ENCODE measurements at places on chromosomes 7 and 10.

DNA sequence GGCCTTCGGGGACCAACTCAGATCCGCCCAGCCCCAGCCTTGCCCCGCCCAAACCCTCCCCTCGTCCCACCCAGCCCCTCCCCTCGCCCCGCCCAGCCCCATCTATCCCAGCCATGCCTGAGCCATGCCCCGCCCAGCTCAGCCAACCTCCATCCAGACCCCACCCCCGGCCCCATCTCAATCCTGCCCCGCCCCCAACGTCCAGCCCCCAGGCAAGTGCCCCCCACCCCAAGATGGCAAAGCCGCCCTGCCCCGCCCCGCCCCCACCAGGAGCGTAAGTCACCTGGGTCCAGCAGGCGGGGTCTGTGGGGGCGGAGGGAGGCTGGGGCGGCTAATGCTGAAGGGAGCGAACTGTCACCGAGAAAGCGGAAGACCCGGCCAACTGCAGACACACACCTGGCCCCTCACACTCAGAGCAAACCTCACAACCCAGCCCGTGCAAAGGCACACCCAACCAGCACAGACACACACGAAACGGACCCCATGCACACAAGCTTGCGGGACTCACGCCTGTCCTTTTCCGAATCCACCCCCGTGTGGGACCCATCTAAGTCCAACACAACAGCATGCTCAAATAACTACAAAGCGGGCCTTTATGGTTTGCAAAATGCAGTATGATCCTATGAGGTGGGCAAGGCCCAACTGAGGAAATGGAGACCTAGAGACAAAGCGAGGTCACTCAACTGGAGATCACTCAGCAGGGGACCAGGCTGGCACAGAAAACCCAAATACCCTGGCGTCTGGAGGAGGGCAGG lies 11.5 kb upstream of the OGA start:
- DNase-seq: peak; percentile 95

DNA sequence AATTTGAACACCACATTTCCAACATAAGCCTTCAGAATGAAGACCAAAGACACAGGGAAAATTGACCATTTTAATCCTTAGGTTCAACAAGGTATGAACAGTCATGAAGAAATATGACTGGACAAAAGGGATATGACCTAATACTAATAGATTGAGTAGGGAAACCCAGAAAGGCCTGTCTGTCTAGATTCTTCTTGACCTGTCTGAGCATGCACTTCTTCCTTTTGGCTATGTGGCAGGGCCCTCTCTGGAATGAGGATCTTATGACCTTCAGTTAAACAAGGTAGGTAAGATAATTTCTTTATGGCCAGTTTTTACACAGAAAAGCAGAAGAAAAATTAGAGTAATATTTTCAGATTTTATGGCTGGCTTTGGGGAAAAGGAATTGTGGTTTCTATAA lies 3.0 kb upstream of the PHYHIPL start:
- DNase-seq: no peak

- no peak for DNase-seq
These were observed 3.6 kb upstream of the ZEB1 start for GRCh38 chr10:31315453-31315852.

GRCh38 chr7:1539181-1539881 lies 8.8 kb downstream of the MAFK start:
- no peak for DNase-seq

GRCh38 chr7:135380351-135380750 lies 129.6 kb downstream of the CNOT4 start:
- DNase-seq: no peak

- DNase-seq: no peak
These were observed 171.4 kb downstream of the ARID5B start for GRCh38 chr10:62072901-62073300.

DNA sequence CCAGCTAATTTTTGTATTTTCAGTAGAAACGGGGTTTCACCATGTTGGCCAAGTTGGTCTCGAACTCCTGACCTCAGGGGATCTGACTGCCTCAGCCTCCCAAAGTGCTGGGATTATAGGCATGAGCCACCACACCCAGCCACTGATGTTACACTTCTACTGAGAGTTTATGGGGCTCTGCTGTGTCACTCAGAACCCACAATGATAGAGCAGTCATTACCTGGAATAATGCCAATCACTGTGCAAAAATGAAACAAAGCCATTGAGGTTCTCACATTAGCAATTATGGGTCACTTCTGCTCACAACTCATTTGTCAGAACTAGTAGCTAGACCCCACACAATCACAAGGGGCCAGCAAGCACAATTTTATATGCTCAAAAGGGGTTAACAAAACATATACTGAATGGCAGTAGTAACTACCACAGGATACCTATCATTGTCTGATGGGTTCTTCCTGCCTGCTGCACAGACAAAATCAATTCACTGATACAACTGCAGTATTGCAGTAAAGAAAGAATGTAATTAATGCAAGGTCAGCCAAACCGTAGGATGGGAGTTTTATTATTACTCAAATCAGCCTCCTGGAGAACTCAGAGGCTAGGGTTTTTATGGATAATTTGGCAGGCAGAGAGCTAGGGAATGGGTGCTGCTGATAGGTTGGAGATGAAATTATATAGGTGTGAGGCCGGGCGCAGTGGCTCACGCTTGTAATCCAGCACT lies 72.1 kb upstream of the TRIM24 start:
- DNase-seq: no peak

DNA sequence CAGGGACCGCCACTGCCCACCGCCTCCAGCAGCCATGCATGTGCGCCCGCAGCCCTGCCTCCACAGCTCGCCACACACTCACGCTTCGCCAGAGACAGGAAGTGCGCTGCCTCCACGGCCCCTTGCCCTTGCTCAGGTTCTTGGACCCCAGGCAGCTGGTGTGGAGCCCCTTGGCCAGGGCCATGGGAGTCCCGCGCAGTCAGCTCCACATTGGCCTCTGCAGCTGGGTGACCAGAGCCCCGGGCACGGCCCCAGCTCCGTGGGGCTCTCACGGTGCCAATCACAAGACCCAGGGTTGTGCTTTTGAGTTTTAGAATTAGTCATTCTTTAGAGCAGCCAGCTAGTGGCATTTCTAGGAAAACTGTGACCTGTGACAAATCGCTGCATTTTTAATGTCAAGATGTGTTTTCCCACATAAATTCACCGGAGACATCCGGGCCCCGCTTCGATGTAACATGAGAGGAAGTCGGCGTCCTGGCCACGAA lies 4.3 kb upstream of the UTF1 start:
- DNase-seq: no peak

DNA sequence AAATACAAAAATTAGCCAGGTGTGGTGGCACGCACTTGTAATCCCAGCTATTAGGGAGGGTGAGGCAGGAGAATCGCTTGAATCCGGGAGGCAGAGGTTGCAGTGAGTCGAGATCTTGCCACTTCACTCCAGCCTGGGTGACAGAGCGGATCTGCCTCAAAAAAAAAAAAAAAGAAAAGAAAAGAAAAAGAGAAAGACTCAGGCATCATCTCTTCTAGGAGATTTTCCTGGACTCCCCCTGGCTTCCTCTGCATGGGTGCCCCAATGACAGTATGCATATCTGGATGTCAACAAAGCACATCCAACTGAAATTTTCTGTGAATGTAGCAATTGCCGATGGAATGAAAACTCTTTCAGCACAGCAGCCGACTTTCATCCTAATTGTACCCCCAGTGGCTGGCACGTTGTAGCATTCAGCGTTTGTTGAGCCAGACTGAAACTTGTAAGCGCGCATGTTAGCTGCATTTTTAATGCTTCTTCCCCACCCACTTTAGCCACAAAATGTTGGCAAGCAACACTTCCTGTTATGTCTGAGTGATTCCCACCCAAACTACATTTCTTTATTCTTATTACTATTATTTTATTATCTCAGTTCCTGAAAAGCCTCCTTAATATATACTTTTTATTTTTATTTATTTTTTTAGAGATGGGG lies 70.2 kb downstream of the PRTFDC1 start:
- DNase-seq: no peak

DNA sequence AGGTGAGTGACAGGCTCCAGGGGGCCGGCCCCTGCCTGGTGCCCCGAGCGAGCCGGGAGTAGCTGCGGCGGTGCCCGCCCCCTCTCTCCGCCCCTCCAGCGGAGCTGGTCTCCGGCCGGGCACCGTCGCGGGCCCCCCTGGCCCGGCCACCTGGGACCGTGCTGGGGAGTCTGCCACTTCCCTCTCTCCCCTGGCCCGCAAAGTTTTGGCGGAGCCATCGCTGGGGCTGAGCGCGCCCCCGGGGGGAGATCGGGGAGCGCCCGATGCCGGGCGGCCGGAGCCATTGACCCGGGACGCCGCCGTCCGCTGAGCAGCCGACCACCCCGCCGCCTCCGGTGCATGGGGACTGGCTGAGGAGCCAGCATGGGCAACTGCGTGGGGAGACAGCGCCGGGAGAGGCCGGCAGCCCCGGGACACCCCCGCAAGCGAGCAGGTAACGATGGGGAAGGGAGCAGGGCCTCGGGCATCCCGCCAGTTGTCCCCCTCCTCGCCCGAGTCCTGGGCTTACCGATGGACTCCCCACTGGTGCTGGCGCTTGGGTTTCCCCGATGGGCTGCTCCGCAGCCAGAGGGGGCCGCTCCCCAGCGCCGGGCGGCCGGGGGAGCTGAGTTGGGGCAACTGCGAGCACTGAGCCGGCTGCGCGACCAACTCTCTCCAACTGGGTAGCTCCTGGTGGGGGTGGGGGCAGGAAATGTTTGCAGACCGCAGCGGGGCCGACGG lies at the start of gene UBTD1:
Gene UBTD1, plus strand, starts transcription at position 84 of the 720 bp plus-strand sequence. Its CDS starts 280 bp downstream, at position 364.
- DNase-seq: peak; percentile 56

DNA sequence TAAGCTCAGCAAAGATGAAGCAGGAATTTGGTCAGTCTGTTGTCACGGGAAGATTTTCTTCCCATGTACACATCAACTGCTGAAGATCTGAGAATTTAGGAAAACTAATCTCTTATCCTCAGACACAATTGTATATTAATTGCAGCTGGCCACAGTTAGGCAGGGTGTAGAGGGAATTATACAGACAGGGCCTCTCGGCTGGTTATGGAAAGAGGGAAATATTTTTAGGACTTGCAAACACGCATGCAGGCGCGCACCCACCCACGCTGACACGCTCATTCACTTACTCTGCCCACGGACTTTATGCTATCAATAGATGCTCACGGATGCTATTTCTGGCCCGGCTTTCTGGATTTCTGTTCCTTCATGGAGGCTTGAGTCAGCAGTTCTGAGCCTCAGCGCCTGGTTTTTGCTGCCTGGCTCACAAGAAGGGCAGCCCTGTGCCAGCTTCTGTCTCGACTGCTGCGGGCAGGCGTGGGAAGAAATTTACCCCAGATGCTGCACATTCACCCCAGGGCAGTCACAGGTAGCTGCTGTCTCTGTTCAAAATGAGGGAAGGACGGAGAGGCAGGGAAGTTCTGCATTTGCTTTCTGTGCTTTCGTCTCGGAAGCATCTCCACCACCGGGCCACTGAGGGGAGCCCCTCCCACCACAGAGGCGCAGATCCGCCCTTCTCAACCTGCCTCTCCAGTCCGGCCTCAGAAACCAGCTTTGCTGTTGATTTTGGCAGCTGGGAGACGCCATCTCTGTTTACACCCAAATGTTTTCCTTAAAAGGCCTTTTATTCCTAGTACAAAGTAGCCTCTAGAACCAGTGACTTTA lies 116.3 kb upstream of the BTBD16 start:
- no peak for DNase-seq

GRCh38 chr10:120749856-120750566 lies 101.2 kb upstream of the WDR11 start:
- DNase-seq: no peak

DNA sequence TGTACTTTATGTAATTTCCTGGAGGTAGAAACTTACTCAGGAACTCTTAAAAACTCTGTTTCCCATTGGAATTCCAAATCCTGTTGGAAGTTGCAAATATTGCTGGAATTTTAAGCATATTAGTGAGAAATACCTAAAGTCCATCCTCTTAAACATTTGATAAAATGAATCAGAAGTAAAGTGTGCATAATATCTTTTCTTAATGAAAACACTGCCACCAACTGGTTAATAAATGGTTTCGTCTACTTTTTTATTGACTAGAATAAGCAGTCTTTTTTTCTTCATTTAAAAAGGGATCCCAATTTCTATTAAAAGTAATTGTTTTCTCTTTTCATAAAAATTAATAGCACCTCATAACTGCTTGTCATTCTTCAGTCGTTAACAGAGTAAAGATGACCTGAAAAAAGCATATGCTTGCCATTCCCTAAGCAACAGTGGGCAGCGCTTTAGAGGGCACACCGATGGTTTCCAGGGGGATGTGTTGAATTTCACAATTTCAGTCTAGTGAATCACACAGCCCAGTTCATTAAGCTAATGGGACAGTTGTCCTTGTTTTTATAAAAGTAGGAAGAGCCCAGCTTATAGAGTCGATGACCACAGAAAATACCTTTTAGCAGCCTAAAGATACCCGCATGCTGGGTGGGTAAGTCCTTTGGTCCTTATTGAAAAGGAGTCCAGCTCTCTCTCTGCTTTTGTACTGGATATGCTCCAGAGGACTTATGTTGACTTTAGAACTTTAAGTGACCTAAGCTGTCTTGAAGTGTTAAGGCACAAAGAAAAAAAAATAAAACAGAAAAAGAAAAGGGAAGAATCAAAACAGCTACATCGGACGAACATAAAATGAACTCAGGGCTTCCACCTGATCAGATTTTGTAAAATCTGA lies 28.5 kb downstream of the NPS start:
- DNase-seq: no peak

GRCh38 chr10:123166618-123167017 lies 12.4 kb downstream of the BUB3 start:
- no peak for DNase-seq

GRCh38 chr10:14050598-14050997 lies 280.1 kb downstream of the FRMD4A start:
- no peak for DNase-seq

- no peak for DNase-seq
These were observed 103.6 kb downstream of the CACNA2D1 start for GRCh38 chr7:82339958-82340357.

DNA sequence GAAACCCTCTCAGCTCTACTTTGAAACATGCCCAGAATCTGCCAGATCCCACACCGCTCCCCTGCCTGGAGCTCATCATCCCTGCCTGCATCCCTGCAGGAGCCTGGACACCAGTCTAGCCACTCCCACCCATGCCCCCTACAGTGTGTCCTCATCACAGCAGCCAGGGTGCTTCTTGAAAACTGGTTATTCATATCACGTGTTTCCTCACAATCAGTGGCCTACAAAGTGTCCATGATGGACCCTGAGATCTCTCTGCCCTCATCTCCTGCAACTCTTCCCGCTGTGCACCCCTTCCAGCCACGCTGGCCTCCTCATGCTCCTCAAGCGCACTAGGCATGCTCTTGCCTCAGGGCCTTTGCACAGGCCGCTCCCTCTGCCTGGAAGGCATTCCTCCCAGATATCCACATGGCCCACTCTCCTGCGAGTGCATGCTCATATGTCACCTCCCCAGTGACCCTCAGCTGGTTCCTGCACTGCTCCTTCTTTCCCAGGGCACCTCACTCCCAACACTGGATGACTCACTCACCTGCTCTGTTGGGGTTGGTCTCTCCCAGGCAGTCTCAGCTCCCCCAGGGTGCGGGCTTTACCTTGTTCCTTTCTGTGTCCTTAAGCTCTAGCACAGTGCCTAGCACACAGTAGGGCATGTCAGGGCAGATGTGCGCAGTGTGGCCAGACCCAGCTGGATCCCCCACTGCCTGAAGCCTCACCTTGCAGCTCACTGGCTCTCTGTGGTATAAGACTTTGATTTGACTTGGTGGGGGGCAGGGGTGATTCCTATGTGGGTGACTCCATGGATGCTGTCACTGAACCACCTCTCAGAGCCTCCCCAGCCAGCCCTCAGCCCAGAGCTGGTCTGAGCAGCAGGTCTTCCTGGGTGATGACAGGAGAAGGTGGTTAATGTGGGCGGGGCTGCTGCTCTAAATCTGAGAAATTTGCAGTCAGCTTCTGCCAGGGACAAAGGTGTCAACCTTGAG lies 37.3 kb downstream of the CDH23 start:
- DNase-seq: no peak

All from HEK293T (cell line).